NCI-H460 (cell line): ENCODE measurements at places on chromosomes 2 and 18.

DNA sequence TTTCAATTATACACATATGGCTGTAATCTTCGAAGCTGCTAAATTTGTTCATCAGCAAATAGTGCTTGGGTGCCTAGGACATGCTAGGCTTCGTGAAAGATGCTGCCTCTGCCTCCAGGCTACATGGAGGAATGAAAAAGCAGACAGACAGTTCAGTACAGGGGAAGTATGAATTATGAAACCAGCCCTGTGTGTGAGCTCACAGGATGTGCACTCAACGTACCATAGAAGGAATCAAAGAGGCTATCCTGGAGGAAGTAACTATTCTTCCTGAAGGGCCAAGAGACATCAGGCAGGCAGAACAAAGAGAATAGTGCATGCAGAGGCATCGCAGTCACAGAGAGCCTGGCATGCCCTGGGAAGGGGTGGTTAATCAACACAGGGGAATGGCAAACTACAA is 61.4 kb downstream of the DYM start:
- no peak for DNase-seq

DNA sequence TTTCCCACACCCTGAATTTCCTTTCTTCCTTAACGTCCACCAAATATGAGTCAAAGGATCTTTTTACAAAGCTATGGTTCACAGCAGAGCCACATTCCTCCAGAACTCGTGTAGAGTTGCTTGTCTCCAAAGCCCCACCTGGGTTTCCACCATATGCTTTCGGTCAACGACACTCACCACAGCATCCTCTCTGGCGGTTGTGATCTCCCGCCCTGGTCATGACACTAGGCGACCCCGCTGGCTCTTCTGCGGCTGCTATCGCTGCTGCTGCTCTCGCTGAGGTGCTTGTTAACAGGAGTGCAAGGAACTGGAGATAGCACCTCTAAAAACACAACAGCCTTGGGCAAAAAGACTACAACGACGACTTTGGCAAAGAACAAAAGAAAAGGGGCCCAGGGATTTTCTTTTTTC is 340 bp downstream of the SLC40A1 start:
- DNase-seq: no peak

- no peak for DNase-seq
These were observed 384.1 kb downstream of the TNS1 start for GRCh38 chr2:217618744-217619143.

DNA sequence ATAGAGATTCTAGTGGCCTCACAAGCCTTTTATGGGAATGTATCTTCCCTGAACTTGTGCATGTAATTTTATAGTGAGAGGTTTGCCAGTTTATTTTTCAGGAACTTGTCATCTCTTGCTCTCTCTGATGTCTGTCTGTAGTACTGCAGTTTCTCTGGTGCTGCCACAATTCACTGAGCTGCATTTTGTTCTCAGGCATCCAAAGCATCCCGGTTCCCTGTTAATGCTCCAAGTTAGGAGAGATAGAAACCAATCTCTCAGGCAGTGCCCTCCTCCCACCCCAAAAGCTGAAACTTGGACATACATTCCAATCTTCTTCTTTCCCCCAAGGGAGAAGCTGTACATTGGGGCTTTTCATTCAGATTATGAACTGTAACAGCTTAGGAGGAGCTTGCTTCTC is 30.1 kb upstream of the GRB14 start:
- DNase-seq: no peak

GRCh38 chr2:143452817-143453451 is 323.7 kb downstream of the ARHGAP15 start:
- no peak for DNase-seq

GRCh38 chr2:36536776-36537175 is 61.2 kb downstream of the FEZ2 start:
- DNase-seq: no peak

- no peak for DNase-seq
These were observed 44.5 kb downstream of the SUMO1 start for GRCh38 chr2:202193881-202194353.

DNA sequence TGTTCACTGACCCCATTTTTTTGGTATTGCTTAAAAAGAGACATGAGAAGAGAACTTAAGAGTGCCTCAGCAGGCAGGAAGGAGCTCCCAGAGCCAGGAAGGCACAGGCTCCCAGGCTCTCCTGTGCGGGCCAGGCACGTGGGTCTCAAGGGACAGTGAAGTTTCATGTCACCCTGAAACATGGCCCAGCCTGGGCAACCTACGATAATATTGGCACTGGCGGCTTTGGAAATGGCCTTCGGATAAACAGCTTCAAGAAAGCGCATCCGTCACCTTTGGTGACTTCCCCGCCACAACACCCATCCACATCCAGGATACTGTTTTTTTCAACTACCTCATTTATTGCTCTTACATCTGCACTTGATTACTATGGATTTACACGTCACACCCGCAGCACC is 30.5 kb downstream of the PXDN start:
- no peak for DNase-seq
